RWPE1 (cell line): ENCODE measurements at places on chromosomes 7 and 10.

DNA sequence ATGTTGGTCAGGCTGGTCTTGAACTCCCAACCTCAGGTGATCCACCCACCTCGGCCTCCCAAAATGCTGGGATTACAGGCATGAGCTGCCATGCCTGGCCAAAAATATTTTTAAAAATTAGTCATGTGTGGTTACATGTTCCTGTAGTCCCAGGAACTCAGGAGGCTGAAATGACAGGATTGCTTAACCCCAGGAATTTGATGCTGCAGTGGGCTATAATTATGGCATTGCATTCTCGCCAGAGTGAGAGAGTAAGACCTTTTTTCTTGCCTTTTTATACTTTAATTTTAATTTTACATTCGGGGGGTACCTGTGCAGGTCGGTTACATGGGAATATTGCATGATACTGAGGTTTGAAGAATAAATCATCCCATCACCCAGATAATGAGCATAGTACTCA, 86.6 kb upstream of the ZNF92 start:
- DNase-seq: no peak

- DNase-seq: peak; percentile 2
Observed at GRCh38 chr10:64486149-64486548, 964.9 kb downstream of the REEP3 start.

- DNase-seq: no peak
Observed at GRCh38 chr7:32163896-32164295, 93.7 kb upstream of the PDE1C start.

DNA sequence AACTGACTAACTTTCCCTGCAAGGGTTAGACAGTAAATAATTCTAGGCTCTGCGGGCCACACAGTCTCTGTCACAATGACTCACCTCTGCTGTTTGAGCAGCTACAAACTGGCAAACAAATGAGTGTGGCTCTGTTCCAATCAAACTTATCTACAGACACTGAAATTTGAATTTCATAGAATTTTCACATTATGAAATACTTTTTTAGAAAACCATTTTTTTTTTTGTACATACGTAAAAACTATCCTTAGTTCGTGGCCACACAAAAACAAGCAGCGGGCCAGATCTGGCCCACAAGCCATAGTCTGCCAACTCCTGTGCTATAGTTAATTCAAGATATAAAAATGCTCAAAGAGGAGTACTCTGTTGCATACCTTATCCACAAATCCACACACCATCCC, 32.6 kb downstream of the PIP4K2A start:
- DNase-seq: peak; percentile 75

GRCh38 chr10:113414543-113414942, 138.3 kb upstream of the HABP2 start:
- DNase-seq: no peak

- DNase-seq: no peak
Observed at GRCh38 chr7:80235334-80235733, 100.7 kb downstream of the GNAI1 start.

- DNase-seq: no peak
Observed at GRCh38 chr7:51778121-51778520, 461.5 kb upstream of the COBL start.

- no peak for DNase-seq
Observed at GRCh38 chr7:70052691-70053090, 454.4 kb downstream of the AUTS2 start.

GRCh38 chr10:103512166-103512565, 18.7 kb downstream of the NEURL1 start:
- DNase-seq: no peak

GRCh38 chr10:48701139-48701901, 16.6 kb downstream of the WDFY4 start:
- no peak for DNase-seq

DNA sequence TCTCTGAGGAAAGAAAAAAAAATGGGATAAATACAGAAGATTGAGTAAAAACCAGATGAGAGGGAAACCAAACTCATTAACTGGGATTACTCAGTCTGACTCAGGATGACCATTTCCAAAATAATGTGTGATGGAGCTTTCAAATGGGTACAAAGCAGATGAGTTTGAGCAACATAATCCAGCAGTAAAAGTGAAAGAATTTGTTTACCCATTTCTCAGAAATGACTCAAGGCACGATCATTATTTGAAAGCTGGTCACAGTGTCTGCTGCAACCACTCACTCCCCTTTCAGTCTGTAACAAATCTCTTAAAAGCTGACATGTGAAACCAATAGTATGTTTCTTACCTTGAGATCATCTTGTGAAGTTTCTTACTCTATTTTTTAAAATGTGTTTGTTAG, 104.7 kb upstream of the KLF14 start:
- peak; percentile 66 for DNase-seq

- DNase-seq: peak; percentile 52
Observed at GRCh38 chr7:22549667-22550513, 49.9 kb upstream of the STEAP1B start.

DNA sequence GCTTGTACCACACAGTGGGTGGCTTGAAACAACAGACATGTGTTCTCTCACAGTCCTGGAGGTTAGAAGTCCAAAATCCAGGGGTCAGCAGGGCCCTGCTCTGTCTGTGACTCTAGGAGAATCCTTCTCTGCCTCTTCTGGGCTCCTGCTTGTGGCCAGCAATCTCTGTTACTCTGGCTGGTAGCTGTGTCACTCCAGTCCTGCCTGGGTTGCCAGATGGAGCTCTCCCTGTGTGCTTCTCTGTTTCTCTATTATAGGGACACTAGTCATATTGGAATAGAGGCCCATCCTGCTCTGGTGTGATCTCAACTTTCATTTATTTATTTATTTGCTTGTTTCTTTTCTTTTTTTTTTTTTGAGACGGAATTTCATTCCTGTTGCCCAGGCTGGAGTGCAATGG, 276.6 kb upstream of the GALNT17 start:
- no peak for DNase-seq

- DNase-seq: peak; percentile 76
Observed at GRCh38 chr7:29442146-29442545, 121.5 kb upstream of the PRR15 start.

DNA sequence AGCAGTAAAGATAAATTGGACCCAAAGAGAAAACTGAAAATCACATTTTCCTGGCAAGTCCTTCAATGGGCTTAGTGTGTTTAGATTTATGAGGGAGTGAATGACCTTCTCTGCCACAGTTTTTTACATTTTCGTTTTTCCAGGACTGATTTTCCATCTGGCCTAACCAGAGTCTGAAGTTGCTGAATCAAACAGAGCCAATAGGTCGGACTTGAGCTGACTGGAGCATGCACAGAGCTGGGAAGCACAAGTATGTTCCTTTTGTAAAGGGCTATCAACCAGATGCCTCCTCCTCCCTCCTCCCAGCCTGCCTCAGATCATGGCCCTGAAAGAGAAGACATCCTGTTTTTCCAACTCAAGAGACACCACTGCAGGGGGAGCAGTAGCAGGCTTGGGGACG, 126.0 kb upstream of the ANKRD1 start:
- DNase-seq: no peak

DNA sequence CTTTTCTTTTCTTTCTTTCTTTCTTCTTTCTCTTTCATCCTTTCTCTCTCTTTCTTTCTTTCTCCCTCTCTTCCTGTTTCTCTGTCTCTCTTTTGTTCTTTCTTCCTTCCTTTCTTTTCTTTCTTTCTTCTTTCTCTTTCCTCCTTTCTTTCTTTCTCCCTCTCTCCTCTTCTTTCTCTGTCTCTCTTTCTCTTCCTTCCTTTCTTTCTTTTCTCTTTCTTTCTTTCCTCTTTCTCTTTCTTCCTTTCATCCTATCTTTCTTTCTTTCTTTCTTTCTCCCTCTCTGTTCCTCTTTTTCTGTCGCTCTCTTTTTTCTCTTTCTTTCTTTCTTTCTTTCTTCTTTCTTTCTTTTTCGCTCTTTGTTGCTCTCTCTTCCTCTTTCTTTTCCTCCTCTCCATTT, 1149.2 kb upstream of the AUTS2 start:
- DNase-seq: no peak

DNA sequence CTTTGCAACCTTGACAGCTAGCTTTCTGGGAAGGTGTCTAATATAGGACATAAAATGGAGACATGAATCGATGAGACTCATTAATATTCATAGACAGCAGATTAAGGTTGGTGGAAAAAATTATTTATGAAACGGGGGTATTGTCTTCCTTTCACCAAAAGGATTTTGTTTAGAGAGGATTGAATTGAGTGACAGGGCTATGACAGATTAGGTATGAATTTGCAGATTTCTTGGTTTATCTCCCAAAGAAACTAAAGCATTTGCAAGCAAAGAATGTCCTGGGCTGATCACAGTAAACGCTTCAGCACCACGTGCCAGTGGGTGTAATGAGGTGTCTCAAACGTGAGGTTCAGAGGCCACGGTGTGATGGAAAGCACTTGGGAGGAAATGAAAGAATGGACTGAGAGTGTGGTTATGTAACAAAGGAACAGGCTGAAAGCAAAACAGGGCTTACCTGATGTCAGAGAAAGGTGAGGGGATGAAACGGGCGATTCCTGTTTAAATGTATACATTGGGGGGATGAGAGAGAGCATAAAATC, 329.2 kb upstream of the NPVF start:
- no peak for DNase-seq

- DNase-seq: peak; percentile 30
Observed at GRCh38 chr7:157412021-157412443, 75.2 kb downstream of the DNAJB6 start.

- DNase-seq: no peak
Observed at GRCh38 chr7:16471933-16472332, 6.4 kb upstream of the SOSTDC1 start.

GRCh38 chr10:29862923-29863614, 196.3 kb downstream of the JCAD start:
- DNase-seq: peak; percentile 90

DNA sequence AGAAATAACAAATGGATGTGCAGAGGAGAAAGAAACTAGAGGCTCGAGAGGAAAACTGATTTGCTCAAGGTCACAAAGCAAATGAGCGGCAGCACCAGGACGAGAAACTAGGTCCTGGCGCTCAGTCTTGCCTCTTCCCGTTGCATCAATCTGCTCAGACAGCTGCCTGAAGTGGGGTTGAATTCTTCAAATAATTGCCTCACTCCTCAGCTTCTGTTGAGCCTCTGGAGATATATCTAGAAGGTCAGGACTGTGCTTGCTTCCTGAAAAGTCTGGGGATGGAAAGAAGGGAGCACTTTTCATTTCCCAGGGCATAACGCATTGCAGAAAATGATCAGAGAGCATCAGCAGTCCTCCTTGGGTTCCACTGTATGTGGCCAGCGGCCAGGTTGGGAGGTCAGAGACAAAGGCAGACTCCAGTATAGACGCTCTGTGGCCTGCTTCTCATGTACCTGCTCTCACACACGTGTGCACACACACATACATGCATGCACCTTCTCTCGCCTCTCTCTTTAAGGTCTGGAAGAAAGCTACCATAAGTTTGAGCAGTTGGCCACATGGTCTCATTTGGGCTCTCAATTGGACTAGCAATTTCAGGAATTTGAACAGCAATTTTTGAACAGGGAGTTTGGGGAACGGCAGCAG, 83.7 kb upstream of the DUSP5 start:
- DNase-seq: no peak

- DNase-seq: no peak
Observed at GRCh38 chr7:2124604-2125345, 108.0 kb downstream of the MAD1L1 start.

DNA sequence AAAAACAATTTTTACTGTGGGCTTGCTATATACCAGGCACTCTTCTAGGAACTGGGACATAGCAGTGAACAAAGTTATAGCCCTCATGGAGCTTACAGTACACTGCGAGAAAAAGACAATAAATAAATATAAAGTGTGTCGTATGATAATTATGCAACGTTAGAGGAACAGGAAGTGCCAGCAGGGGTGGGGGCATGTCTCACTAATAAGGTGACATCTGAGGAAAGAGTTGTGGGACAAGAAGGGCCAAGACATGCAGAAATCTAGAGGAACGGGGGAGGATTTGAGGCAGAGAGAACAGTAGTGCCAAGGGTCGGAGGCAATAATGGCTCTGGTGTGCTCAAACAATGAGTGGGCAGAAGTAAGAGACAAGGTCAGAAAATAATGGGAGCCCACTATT, 52.8 kb downstream of the LMBR1 start:
- DNase-seq: no peak

DNA sequence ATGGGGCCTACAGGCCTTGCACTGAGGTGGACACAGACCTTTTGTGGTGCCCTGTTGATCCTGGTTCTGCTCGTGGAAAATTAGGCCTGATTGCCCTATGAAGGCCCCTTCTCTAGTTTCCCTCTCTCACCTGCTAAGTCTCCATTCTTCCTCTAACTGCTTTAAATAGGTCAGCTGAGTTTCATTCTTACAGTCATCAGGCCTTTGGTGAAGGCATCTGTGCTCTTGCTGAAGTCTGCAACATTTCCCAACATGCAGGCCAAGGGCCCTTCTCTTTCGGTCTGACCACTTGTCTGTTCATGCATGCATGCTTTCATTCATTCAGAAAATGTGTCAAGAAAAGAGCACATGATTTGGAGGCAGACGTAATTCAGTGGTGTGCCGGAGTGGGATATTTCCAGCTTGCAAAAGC, 244.0 kb downstream of the BUB3 start:
- DNase-seq: no peak

DNA sequence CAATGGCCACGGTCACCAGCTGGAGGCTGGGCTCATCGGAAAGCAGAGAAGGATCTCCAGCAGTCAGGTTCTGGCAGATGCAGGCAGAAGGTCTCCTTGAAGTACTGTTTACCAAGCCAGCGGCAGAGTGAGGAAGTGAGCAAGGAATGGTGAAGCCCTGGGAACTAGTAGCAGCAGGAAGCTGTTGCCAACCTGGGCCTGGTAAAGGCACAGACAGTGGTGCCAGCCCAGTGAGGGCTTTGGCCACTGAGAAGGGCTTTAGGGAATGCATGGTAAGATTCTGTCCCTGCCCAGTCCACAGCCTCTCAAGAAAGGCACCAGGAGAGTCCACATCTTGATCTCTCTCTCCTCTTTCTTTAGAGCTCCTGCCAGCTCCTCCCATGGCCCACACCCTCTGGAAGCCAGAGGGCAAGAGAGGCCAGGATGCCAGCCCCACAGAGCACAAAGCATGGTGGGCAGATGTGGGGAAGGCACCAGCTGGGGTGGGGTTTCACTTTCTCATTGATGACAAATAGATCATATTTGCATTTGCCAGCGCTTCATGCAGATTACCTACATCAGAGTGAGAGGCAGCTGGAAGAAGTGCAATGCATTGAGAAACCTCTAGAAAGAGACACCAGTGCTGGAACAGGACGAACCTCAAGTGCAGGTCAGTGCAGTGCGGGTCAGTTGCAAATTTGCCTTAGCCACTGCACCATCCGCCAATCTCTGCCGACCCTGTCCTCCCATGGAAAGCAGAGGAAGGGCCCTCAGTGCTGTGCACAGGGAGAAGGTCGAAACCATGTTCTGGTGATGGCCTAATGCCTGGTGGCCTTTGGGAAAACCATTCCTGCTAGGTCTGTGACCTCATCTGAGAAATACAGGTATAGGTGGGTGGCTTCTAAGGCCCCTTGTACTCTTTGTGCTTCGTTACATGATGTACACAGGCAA, 667.8 kb upstream of the MKI67 start:
- DNase-seq: no peak

DNA sequence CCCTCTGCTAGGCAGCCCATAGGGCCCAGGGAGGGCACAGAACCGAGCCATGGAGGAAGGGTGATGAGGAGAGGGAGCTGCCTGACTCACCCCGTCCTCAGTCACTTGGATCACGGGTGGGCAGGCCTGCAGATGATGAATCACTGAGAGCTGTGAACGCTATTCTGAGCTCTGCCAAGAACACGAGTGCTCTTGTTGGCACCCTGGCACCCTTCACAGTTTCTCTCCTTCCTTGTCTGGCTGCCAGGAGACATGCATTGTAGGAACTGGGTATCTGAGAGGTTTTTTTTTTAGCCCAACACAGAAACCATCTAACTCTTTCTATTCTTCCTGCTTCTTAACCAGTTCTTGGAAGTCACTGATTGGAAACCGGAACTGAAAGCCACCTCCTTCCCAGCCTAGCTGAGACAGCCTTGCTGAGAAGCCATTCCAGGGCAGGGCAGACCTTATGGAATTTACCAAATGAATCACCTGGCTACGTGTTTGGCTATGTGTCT, 82.1 kb downstream of the SLC37A3 start:
- DNase-seq: peak; percentile 73
